ENCODE measurements at places on chromosomes 7 and 10.

GRCh38 chr7:66454600-66455225 is 174.0 kb upstream of the KCTD7 start:
- no peak for DNase-seq

DNA sequence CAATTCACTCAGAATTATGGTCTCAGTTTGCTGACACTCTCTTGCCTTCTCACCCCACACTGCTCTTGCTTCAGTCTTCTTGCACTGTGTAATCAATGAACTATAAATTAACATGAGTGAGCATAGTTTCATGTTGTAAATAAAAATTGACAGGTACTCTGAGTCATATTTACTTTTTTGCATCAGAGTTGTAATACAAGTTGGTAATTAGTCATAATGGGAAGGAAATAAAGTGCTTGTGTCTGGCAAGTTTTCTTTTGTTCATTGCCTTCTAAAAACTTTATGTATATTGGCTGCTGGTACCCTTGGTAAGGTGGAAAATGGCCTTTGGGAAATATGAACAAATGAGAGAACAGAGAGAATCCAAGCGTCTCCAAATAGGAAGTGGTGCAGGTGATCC is 169.3 kb upstream of the MAGI2 start:
- no peak for DNase-seq

DNA sequence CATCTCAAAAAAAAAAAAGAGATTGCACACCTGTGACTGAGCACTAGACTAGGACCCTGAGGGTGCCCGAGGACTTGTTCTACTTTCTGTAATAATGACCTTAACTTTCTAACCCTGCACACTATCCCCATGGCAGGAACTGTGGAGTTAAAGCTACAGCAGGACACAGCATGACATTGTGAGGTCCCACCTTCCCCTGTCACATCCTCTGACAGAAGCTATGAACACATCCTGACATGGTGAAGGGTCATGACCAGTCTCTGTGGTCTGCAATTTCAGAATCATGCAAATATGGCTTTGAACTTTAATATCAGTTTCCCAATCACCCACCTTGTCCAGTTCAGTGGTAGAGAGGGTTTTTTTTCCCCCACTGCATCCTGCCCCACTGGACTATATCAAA is 18.5 kb upstream of the SAR1A start:
- no peak for DNase-seq

GRCh38 chr10:70786799-70787415 is 1.7 kb upstream of the TBATA start:
- no peak for DNase-seq

DNA sequence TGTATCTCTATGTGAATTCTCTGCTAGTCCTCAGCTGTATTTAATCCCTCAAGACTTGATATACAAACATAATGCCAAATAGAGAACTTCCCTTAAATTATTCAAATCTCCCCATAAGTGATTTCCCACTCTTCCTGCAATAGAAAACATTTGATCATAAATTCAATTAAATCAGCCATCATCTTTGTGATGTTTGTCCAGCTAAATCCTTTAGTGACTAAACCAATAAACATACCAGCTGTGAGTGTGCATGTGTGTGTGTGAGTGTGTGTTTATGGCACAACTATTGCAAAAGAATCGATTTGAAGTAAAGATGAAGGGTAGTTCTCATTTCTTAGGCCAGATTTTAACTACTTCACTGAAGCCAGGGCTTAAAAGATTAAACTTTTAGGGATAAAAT is 175.5 kb upstream of the FZD1 start:
- DNase-seq = no peak

GRCh38 chr7:9201928-9202327 is 768.5 kb downstream of the NXPH1 start:
- no peak for DNase-seq

GRCh38 chr10:130065251-130065650 is 45.4 kb downstream of the C10orf143 start:
- no peak for DNase-seq

GRCh38 chr10:89392974-89393373 is 551 bp downstream of the IFIT1 start:
- no peak for DNase-seq

GRCh38 chr10:9860045-9860444 is 1157.6 kb upstream of the CELF2 start:
- no peak for DNase-seq

GRCh38 chr7:81641873-81642272 is 128.0 kb downstream of the HGF start:
- DNase-seq = no peak

- DNase-seq = no peak
Observed at GRCh38 chr10:28266449-28267224, 36.2 kb downstream of the MPP7 start.

- no peak for DNase-seq
Observed at GRCh38 chr7:134554417-134554966, 5.6 kb downstream of the AKR1B15 start.

- no peak for DNase-seq
Observed at GRCh38 chr7:110831419-110831818, 259.5 kb upstream of the LRRN3 start.

GRCh38 chr7:1054861-1055450 is 10.6 kb downstream of the GPR146 start:
- DNase-seq = peak; percentile 35

- DNase-seq = peak; percentile 77
Observed at GRCh38 chr10:123994417-123995081, 98.8 kb downstream of the CHST15 start.

- DNase-seq = no peak
Observed at GRCh38 chr10:129322933-129323820, 143.9 kb upstream of the MGMT start.

- DNase-seq = no peak
Observed at GRCh38 chr7:144454256-144455039, 51.0 kb upstream of the NOBOX start.

GRCh38 chr10:60463746-60464145 is 74.1 kb upstream of the ANK3 start:
- no peak for DNase-seq

DNA sequence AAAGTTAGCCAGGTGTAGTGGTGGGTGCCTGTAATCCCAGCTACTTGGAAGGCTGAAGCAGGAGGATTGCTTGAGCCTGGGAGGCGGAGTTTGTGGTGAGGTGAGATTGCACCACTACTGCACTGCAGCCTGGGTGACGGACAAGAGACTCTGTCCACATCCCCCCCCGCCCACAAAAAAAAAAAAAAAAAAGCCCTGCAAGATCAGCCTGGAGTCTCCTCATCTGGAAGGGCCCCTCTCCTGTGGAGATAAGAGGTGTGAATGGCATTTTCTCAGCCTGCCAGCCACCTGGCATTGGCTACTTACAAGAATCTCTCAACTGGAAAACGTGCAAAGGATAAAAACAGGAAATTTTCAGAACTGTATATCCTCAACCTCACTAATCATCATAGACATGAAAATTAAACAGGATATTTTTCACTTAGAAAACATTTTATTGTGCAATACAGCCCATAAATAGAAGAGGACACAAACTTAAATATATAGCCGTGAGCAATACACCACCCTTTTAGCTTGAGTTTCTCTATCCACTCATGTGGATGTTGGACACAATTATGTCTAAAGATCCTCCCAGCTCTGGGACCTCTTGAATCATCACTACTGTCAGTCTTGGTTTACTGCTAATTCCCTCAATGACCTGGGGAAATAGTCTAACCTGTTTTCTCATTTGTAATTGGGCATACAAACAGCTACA is 11.3 kb upstream of the TSPAN15 start:
- no peak for DNase-seq

DNA sequence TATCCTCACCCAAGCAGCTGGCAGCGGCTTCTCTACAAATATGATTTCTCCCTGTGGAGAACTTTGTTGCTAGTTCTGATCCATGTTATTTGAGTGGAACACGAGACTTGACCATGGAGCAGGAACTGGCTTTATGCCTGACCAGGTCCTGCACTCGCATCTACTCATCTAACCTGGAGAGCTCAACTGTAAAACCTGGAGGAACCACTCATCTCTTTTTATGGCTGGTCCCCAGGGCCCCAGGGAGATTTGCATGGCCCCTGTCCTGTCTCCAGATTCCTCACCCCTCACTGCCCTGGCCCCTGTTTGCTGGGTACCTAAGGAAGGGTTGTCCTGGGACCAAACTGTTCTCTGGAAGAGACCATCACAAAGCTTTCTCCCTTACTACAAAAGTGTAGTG is 16.0 kb downstream of the TCAF1 start:
- DNase-seq = no peak

Data from activated T-cell treated with anti-CD3 and anti-CD28 coated beads, Interleukin-2, amount 50 U/mL, for 4 hours (primary cell).